ENCODE measurements at places on chromosomes 11 and 22.

DNA sequence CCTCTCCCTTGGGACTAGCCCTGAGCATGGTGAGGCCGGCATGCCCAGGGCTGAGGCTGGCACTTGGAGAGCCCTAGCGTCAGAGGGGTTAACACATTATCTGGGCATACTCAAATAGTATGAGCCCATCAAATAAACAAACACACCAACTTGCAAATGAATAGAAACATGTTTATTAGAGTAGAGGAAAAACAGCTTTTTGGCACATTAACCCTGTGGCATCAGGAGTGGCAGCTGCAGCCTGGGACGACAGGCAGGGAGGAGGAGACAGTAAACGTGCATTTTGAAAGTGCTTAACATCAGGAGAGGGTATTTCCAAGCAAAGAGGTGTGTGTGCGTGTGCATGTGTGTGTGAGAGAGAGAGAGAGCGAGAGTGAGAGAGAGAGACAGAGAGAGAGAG, 684.9 kb downstream of the NTM start:
- DNase-seq: no peak

GRCh38 chr11:101169944-101170343, 40.3 kb upstream of the PGR start:
- DNase-seq: no peak

GRCh38 chr11:97794876-97795275, 1225.9 kb upstream of the CNTN5 start:
- no peak for DNase-seq

DNA sequence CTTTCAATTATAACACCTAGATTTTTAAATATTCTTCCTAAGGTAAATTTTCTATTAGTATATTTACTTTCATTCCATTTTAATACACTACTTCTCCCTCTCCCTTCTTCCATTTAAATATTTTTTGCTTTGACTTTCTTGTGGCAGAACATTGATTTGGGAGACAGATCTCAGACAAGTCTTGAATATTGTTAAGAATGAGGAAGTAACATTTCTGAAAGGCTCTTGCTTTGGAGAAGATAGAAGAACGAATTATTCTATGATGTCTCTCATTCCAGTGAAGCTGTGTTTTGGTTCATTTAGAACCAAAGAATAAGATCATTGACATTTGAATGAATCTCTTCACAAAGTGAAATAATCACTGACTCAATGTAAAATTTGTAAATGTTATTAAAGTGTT, 2.4 kb downstream of the IPO7 start:
- no peak for DNase-seq

- no peak for DNase-seq
These were observed 121.8 kb downstream of the INSC start for GRCh38 chr11:15236559-15236958.

GRCh38 chr11:84558085-84558905, 1068.8 kb downstream of the DLG2 start:
- DNase-seq: no peak

- DNase-seq: no peak
These were observed at the start of gene CHADL for GRCh38 chr22:41240377-41241132. CHADL (minus strand) TSS chr22:41240931; CDS start chr22:41240881, 50 bp downstream.

- no peak for DNase-seq
These were observed 10.4 kb upstream of the C22orf39 start for GRCh38 chr22:19457828-19458428.
